Omental fat pad (tissue), 4 donors: ENCODE measurements at places on chromosomes 12 and 14.

- DNase-seq = no peak
These were observed 30.2 kb downstream of the MSRB3 start for GRCh38 chr12:65308601-65309071.

- no peak for DNase-seq
These were observed 96.3 kb downstream of the ITPK1 start for GRCh38 chr14:93019367-93019843.

DNA sequence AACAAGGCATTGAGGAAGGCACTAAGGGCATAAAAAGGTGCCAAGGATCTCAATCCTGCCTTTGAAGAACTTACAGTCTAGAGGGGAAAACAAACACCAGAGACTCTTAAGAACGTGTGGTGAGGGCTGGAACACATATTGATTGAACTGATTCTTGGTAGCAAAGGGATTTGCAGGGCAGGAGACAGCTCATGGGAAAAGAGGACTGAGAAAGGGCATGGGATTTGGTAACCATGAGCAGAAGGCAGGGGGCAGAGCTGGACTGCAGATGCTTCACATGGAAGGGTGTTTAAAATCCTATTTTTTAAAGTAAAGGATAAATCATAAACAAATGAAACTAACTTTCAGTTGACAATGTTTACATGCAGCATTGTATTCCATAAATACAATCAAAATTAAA lies 203.1 kb downstream of the ITPR2 start:
- DNase-seq = no peak

GRCh38 chr14:104930526-104931303 lies 6.0 kb downstream of the PLD4 start:
- DNase-seq = no peak

GRCh38 chr12:66637699-66638301 lies 41.1 kb downstream of the GRIP1 start:
- no peak for DNase-seq

GRCh38 chr14:85590784-85591183 lies 60.8 kb downstream of the FLRT2 start:
- no peak for DNase-seq

DNA sequence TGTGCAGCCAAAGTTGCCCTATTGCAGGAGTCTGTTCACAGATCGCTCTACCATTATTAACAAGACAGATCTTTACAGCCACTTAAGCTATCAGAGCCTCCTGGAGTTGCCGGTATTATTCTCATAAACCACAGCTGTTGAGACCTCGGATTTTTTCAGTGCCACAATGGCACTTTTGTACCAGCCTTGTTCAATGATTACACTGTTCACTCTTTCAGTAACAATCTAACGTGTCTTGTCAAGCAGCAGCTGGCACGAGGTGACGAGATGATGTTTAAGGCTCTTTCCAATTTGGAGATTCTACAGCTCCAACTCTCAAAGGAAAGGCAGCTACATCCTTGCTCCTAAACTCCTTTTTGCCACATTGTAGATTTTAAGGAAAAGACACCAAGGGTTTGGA lies 30.7 kb downstream of the LRIG3 start:
- DNase-seq = no peak

DNA sequence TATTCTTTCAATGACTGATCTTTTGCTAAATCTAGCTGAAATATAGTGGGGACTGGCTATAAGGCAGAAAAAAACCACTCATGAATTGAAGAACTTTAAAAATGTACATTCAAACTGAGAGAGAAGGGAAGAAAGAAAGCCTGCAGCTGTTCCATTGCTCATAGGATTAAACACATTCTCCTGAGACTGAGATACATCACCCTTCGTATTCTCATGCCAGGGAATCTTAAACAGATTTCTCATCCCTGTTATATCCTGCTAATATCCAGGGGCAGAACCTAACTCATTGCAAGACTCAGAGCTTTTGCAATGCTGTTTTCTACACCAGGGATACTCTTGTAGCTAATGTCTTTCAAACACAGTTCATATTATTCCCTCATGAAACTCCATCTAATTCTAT lies 67.2 kb upstream of the ACSS3 start:
- DNase-seq = no peak
